ENCODE measurements at places on chromosomes 1 and 21.

GRCh38 chr1:192808163-192808517, 699 bp upstream of the RGS2 start:
- DNase-seq = no peak

- DNase-seq = no peak
These were observed 45.7 kb downstream of the DIPK1A start for GRCh38 chr1:92915547-92915946.

DNA sequence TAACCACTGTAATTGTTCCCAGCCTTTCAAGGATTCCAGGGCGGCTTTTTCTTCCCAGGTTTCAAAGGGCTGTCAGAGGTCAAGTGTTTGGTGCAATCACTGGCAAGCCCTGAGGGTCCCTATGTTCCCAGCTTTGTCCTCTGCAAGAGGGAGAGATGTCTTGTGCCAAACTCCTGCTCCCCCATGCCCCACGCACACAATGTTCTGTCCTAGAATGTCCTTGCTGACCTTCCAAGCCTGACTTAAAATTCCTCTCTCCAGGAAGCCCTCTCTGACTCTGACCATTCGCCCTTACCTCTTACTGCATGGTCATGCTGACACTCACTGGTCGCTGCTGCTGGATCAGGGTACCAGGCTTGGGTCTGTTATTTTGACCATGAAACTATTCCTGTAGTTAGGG, 152.5 kb upstream of the KCND3 start:
- DNase-seq = no peak

- DNase-seq = no peak
These were observed 83.0 kb upstream of the BACH1 start for GRCh38 chr21:29215709-29216108.

GRCh38 chr1:184632415-184633175, 122.1 kb downstream of the EDEM3 start:
- no peak for DNase-seq

DNA sequence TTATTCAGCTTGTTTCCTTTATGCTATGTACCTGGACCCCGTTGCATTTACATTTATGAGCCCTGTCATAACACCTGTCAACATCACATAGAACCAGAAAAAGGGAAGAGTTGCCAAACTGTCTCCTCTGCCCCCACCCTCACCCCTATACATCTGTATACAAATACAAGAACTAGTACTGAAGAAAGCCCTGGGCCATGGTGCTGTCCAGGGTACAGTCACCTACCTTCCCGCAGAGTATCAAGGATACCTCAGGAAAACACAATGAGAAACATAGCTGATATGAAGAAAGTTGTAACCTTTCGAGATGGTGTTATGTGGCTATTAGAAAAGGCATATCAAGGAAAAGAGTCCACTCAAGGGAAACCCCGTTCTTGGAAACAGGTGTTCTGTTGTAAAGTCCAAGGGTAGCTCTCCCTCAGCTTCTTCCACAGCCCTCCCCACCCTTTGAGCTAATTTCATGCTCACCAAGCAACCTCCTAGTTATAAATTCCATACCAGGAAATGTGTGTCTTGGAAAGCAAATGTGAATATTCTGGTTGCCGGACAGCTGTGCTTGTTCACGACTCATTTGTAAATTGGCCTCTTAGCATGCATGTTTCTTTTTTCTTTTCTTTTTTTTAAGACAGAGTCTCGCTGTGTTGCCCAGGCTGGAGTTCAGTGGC, 16.7 kb upstream of the AVPR1B start:
- no peak for DNase-seq

GRCh38 chr1:28256197-28256827, 3.0 kb upstream of the SESN2 start:
- DNase-seq = no peak

- DNase-seq = peak; percentile 80
These were observed 926 bp downstream of the POU3F1 start for GRCh38 chr1:38045401-38046332.

- DNase-seq = peak; percentile 91
These were observed 3.8 kb downstream of the FBXO2 start for GRCh38 chr1:11650331-11650991.

- no peak for DNase-seq
These were observed 566.0 kb downstream of the AJAP1 start for GRCh38 chr1:5220421-5220820.

GRCh38 chr1:41501581-41501980, 17.1 kb upstream of the EDN2 start:
- no peak for DNase-seq

DNA sequence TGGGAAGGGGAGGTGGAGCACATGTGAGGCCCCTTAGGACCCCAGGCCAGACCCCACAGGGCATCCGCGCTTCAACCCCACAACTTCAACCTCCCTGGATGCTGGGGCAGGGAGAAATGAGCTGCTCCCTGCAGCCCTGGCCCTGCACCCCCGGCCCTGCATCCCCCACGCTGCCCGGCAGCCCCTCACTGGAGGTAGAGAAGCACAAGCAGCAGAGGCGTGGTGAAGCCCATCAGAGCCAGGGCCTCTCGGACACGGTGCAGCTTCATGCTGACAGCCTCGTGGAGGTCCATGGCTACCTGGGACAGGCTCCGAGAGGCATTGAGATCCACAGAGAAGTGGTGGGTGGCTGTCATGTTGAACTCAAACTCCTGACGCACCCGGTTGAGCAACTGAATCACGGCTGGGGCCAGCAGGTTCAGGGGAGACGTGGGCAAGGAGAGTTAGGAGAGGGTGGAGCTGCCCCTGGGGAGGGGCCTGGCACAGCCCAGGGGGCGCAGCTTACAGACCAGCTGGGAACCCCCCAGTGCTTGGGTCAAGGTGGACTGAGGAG, 3.3 kb downstream of the DCST2 start:
- no peak for DNase-seq

DNA sequence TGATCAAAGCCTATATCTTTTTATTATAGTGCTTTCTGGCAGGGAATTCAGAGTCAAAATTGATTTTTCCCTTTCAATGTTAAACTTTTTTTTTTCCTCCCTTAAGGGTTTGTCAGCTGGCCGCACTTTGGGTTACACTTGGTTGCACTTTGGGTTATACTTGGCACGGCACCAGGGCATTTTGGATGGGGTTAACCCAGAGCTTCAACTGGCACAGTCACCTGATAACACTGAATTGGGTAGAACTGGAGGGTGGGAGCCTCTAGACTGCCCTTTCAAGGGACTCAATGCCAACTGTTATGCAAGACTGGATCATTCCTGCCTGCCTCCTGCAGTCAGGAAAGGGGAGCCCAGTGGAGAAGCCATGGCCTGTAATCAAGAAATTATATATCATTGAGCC, 211.5 kb downstream of the KCNJ6 start:
- no peak for DNase-seq

- DNase-seq = no peak
These were observed 112.4 kb upstream of the BEND5 start for GRCh38 chr1:48889082-48889481.

DNA sequence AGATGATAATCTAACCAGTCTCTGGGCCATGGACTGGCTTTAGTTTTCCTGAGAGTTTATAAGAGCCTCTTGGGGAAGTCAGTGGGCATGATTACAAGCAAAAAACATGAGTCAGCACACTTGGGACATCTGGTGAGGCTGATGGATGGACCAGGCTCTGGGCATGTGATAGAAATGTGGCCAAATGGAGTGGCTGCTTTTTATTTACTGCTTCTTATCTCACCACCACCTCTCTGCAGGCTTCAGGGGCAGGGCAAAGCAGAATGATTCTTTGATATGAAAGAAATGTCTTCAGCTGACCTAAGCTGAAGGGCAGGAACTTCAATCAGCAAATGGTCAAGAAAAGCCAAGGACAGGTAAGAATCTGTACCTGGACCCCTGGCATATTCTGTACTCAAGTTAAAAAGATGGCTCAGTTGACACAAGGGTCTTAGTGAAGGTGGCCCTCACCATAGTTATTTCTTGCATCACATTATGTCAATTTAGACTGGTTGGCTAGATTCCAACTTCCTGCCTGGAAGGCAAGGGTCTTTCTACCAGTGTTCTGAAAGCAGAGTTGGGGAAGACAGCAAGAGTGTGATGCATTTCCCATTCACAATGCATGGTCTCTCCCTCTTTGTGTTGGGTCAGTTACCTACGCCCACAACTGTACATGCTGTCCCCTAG, 162.8 kb downstream of the FASLG start:
- no peak for DNase-seq

DNA sequence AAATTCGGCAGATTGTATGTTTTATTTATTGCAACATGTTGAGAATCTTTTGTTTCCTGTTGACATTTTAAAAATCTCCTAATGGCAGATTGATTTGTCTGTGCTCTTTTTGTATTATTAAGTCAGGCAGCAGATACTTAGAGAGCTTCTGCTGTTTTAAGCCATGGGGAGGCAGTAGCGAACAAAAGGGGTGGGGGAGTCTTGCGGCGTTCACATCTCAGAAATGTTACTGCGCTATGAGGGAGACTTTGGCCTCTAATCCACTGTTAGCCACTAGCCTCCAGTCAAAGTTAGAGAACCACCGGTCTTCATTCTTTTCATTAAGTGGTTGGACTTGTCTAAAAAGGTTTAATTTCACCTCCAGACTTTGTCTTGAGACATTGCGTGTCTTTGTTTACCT, 93.6 kb downstream of the DYRK1A start:
- peak; percentile 70 for DNase-seq

DNA sequence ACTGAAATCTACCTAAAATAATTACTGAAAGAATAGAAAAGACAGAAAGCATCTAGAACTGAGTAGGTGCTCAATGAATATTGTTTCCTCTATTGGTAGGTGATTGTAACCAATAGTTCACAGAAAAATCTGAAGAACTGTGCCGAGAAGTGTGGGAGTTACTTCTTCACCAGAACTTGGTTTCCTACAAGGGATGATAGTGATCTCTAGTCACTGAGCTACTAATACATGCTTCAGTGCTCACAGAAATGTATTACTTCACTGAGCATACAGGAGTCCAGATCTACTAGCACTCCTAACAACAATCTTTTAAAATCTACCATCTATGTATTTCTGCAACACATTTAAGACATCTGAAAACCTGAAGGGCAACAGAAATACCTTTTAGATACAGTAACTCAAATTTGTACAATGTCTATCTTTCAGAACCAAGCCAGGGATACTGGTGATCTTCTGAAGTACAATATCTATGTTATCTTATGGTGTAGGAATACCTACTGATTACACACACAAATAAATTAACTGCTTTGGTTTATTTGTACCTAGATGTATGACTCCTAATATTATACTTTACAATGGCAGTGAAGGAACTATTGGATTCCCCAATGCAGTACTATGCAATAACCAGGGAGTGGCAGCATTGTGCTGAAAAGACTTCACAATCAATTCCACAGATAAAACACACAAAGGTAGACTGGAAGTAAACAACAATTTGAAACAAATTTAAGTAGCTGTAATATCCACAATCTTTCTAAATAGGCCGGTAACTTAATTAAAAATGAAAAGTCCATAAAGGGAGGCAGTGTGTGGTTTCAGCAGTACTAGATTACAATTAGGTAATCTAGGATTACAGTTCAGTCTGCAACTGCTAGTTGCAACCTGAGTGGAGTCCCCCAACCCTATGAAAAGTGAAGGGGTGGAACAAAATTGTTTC, 243.0 kb downstream of the SLC45A1 start:
- DNase-seq = no peak

DNA sequence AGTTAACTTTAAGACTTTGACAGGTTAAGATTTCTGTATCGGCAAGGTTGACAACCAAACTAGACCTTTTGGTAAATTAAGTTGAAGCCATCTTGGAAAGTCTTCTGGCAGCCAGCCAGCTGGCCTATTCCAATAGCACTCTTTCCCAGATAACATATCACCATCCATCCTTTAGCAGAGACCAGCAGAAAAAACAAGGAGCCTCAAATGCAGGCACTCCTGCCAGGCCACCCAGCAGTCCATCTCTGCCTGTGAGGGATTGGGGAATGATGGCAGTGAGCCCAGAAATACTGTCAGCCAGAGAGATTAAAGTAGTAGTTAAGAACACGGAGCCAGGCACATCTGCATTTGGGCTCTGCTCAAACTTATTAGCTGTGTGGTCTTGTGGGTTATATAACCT, 19.4 kb downstream of the ZBTB40 start:
- no peak for DNase-seq

- no peak for DNase-seq
These were observed 11.2 kb downstream of the TRIM62 start for GRCh38 chr1:33170351-33171274.

GRCh38 chr1:89781494-89782126, 39.2 kb upstream of the LRRC8D start:
- DNase-seq = no peak

- no peak for DNase-seq
These were observed 19.1 kb upstream of the LAMC1 start for GRCh38 chr1:183004141-183004540.

DNA sequence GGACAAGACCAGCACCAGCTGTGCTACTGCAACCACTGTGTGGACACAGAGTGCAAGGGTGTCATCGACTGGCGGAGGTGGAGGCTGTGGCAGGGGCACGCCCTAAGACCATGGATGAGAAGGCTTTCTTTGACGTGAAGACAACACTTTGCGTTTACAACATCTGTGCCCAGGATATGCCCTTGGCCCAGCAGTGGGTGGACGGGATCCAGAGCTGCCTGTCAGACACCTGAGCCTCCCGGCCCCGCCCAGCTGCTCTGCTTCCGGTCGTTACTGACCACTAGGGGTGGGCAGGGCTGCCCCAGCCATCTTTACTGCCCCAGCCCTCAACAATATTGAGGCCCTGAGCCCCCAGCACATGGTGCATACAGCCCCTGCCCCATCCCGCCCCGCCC, 21.4 kb upstream of the NPPB start:
- DNase-seq = no peak

All from ELF-1 (cell line).